Mesothelial cell of epicardium (in vitro differentiated cells): ENCODE measurements at places on chromosomes 4 and X. TPM values are rescaled to one million over a fixed set of nuclear protein-coding genes. Genes with fewer than 3 reads are reported as not detected.

CT83 gene
- not detected in 3 replicates for total RNA-seq

CSAG3 gene
- total RNA-seq, result not detected in 3 replicates

BEX5 gene
- total RNA-seq, result 0.36 TPM in 1 of 3 replicates, not detected in the others

DGAT2L6 gene
- not detected in 3 replicates for total RNA-seq

LONRF3 gene
- total RNA-seq, result 0.97 to 1.6 TPM (median 1.3 TPM) in 3 replicates

GPAT3 gene
- total RNA-seq, result 0.18 to 0.35 TPM in 2 of 3 replicates, not detected in the other

XAGE2 gene
- total RNA-seq, result 15.3 to 23.0 TPM (median 22.5 TPM) in 3 replicates

ADH1B gene
- 0.14 TPM in 1 of 3 replicates, not detected in the others for total RNA-seq

PRR32 gene
- total RNA-seq, result not detected in 3 replicates

NXF2 gene
- not detected in 3 replicates for total RNA-seq

S100G gene
- total RNA-seq, result not detected in 3 replicates

PRKG2 gene
- total RNA-seq, result 0.83 to 1.6 TPM (median 0.90 TPM) in 3 replicates

DNA sequence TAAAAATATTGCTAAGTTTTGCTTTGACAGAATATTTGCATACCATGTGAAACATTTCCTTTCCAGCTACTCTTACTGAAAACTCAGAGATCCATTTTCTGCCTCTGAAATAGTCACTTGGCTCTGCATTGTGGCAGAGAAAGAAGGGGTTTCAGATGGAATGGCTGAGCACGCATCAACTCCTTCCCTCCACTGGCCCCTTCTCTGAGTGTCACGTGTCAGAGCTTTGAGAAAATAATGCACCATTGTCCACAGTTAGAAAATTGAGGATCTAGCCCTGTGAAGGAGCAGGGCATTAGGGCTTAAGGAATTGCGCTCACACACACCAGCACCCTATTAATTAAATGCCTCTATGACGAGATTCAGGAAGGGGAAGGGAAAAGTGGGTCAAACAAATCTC, 78.8 kb upstream of the FAT4 start:
- DNase-seq, result no peak

- DNase-seq, result no peak
Measured at GRCh38 chr4:13865871-13866669, 238.5 kb upstream of the BOD1L1 start.

DNA sequence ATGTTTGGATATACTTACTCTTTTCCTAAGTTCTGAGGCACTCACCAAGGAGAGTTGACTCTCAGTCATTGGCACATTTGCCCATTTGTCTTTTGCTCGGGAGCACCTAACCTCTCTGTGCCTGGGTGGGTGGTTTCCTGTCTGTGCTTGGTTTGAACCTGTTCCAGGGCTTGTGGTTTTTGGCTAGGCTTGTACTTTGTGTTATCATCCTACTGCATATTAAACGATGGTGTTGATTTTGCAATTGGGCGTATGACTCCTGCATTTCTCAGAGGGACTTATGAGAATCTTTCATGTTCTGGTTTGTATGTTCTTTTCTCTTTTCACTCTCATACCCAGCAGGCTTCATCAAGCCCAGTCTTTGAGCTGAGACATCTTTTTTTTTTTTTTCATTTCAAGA, 161.7 kb downstream of the BTC start:
- DNase-seq, result no peak

DNA sequence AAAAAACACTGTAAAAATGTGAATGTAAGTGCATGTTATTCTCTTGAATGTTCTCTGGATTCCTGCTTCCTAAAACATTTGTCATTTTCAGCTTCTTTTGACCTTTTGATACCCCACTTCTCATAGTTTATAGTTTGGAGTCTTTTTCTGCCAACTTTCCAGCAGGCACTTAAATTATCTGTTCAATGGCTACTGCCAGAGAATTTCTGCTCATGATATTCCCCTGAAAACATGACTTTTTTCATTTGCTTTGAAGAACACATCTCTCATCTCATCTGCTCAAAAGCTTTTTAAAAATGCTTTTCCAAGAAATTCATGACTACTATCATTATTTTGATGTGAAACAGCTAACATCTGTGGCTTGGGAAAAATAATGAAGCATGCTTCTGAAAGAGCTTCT, 269.7 kb upstream of the PCDH7 start:
- no peak for DNase-seq

- no peak for DNase-seq
Measured at GRCh38 chrX:113935518-113935917, 648.4 kb upstream of the HTR2C start.

- no peak for DNase-seq
Measured at GRCh38 chr4:15982842-15983524, 20.0 kb upstream of the FGFBP2 start.

- DNase-seq, result peak; percentile 23
Measured at GRCh38 chr4:54784161-54784671, 126.5 kb downstream of the KIT start.

DNA sequence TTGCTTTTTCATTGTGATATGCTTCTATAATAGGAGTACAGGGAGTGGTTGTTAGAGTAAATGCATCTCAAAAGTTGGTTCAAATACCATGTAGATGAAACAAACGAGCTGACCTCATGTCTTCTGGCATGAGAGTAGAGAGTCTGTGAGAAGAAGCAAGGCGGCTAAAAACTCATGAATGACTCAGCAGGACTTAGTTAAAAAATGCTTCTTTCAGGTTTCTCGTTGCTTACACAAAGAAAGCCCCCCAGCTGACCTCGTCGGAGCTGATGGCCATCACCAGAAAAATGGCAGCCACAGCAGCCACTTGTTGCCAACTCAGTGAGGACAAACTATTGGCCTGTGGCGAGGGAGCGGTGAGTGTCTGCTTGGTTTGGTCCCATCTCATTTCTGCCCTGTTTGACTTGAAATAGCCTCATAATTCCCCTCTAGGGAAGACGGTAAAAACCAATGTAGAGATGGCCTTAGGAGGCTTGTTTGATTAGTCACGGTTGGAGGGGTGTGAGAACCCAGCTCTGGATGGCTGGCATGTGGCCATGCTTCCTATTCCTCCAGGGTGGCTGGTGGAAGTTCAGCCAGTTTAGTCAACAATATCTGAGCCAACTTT, 14.5 kb downstream of the AFP start:
- no peak for DNase-seq

- DNase-seq, result no peak
Measured at GRCh38 chr4:29005838-29006237, 1714.3 kb upstream of the PCDH7 start.

GRCh38 chrX:31653422-31653821, 581.6 kb upstream of the FTHL17 start:
- DNase-seq, result no peak

- no peak for DNase-seq
Measured at GRCh38 chr4:161187569-161187968, 976.2 kb downstream of the FSTL5 start.

DNA sequence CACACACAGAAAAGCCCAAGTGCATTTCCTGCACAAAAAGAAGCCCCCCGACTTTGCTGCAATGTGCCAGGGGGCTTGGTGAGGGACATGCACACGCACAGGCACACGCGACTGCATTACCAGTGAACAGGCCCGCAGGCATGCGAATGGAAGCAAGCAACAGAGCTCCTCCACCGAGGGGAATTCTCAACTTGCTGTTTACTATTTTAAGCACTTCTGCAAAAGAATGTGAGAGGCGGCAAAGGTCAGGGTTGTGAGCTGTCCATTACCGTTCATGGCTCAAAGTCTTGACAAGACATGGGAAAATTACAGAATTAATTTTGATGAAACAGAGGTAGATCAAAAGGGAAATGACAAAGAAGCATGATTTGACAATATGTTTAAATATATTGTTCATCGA, 342.5 kb upstream of the NOCT start:
- DNase-seq, result no peak

DNA sequence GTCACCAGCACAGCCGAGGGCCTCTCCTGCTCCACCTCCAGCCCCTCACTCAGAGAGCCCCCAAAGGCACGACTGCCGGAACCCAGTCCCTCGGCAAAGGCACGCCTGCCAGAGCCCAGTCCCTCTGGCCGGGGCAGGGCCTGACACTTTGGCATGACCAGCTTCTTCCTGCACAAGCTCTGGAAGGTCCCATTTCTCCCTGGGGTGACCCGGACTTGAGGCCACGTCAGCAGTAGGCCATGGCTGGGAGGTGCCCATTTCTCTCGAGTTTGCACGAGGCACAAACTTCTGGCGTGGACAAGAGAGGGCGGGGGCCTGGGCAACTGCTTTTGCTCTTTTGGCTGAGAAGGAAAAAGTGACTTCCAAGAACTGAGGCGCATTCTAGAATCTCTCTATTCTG, 62.2 kb upstream of the GPR78 start:
- no peak for DNase-seq

DNA sequence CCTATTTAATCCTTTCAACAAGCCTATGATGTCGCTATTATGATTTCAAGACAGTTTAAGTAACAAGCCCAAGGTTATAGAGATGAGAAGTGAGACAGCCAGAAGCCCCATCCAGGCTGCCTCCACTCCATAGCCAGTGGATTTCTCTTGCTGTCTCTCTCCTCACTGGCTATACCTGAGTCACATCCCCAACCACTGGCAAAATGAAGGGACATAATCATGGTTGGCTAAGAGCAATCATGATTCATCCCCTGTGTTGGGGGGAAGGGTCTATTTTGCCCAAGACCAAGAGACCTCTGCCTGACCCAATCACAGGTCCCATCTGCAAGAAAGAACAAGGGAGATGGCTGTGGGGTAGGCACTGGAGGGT, 334.9 kb upstream of the GATB start:
- DNase-seq, result no peak

GRCh38 chrX:154484255-154485149, 1.9 kb downstream of the UBL4A start:
- DNase-seq, result no peak

GRCh38 chr4:169068423-169068822, 58.4 kb upstream of the CBR4 start:
- no peak for DNase-seq

- peak; percentile 55 for DNase-seq
Measured at GRCh38 chr4:149914119-149915115, 98.8 kb upstream of the IQCM start.

DNA sequence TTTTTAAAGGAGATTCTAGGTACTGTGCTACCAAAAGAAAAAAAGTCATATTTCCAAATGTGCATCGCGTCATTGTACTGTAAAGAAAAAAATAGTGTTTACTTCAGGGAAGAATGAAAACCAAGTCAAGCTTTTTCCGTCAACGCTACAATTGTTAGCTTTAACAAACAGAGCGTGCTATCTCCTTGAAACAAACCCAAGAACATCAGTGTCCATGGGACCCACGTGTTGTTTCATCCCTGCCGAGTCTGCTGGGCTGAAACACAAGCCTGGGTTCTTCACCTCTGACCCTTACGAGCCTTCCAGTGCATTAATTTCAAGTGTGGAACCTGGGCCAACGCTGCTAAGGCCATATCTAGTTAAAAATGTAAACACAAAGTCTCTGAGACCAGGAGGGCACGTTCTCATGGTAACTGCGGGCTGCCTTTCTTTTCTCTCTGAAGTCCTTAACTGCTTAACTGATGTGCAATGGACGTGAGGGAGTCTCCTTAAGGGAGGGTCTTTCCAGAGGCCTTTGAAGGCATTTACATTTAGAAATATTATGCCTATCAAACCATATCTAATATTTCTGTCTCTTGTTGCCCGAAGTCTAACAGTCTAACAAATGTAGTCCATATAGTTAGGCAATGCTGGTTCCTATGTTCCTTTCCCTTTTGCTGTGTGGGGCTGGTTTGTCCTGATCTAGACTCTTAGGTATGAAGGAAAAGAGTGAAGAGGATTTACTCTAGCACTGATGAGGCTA, 36.3 kb downstream of the ING2 start:
- no peak for DNase-seq

DNA sequence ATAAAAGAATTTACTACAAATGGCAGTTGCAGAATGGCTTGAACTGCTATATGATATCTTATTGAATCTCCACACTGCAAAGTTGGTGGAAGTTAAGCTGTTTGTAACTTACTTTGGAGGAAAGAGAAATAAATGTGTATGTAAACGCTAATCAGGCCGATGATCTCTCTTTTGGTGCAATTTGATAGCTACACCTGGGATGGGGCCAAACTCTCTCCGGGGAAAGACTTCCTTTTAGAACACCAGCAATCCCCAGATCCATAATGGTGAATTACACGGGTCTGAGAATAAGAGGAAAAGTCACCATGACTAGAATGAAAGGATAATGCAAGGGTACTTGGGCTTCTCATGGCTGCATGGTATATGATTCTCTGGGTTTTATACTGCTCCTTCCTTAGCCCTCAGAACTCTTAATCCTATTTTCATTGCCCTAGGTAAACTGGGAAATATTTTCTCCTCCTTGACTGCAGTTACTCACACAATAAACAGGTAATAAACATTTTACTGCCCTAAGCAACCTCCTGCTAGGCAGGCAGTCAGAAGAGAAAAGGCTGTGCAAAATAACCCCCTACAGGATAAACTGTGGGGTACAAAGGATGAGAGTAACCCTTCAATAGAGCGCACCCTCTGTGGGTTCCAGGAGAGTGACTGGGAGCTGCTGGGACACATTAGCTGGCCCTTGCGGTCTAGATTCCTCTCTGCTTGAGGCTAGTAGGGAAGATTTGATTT, 109.3 kb downstream of the MGST2 start:
- DNase-seq, result no peak

DNA sequence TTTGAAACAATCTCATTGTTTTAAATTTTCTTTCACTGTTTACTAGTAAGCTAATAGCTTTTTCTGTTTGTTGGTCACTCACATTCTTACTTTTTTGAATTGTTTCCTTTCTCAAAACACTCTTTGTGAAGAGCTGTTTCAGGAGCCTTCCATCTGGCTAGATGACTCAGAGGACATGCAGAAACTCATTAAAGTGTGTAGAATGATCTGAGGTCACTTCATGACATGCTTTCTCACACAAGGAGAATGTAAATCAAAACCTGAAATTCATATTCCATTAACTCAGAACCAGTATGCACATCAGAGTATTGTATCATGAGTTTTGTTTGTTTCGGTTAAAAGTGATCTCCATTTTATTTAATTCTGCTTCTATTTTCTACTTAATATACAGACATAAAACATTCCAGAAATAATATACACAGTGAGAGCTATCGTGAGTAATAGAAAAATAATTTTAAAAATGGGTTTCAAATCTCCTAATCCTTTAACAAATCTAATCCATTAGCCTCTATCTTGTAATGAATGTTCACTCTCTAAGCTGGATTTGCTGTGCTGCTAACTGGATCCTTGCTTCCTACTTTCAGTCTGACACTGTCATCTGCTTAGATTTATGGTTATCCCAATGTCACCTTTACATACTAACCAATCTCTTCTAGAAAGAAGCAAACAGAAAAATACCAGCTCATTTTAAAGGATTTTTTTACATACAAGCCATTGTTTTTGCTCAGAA, 449.6 kb downstream of the FSTL5 start:
- no peak for DNase-seq

GRCh38 chrX:130714665-130715064, 188.3 kb downstream of the ENOX2 start:
- DNase-seq, result no peak
